ENCODE measurements at places on chromosomes 5 and 9. TPM values are rescaled to one million over a fixed set of nuclear protein-coding genes. Genes with fewer than 3 reads are reported as not detected.

Gene LCN6
- not detected for total RNA-seq

GRCh38 chr5:128412145-128412930, 125.7 kb downstream of the FBN2 start:
- DNase-seq, result no peak

- no peak for DNase-seq
Measured at GRCh38 chr5:139886213-139886612, 90.6 kb downstream of the PSD2 start.

DNA sequence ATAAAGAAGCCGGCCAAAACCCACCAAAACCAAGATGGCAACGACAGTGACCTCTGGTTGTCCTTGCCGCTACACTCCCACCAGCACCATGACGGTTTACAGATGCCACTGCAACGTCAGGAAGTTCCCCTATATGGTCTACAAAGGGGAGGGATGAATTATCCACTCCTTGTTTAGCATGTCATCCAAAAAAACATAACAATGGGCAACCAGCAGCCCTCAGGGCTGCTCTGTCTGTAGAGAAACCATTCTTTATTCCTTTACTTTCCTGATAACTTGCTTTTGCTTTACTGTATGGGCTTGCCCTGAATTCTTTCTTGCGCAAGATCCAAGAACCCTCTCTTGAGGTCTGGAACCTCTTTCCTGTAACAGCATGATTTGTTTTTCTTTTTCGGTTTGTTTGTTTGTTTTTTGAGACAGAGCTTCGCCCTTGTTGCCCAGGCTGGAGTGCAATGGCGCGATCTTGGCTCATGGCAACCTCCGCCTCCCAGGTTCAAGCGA, 2.0 kb upstream of the UAP1L1 start:
- DNase-seq, result no peak
